ENCODE measurements at places on chromosomes 1 and 21. TPM values are rescaled to one million over a fixed set of nuclear protein-coding genes. Genes with fewer than 3 reads are reported as not detected.

- no peak for DNase-seq
Measured at GRCh38 chr1:154593390-154593789, 14.6 kb downstream of the ADAR start.

- no peak for DNase-seq
Measured at GRCh38 chr1:162497104-162497722, 405 bp upstream of the UHMK1 start.

- DNase-seq: no peak
Measured at GRCh38 chr1:87436534-87436933, 107.9 kb downstream of the LMO4 start.

- DNase-seq: no peak
Measured at GRCh38 chr1:86703696-86704457, 499 bp upstream of the SH3GLB1 start.

GRCh38 chr1:154611150-154611862, 3.3 kb upstream of the ADAR start:
- peak; percentile 45 for DNase-seq

DNA sequence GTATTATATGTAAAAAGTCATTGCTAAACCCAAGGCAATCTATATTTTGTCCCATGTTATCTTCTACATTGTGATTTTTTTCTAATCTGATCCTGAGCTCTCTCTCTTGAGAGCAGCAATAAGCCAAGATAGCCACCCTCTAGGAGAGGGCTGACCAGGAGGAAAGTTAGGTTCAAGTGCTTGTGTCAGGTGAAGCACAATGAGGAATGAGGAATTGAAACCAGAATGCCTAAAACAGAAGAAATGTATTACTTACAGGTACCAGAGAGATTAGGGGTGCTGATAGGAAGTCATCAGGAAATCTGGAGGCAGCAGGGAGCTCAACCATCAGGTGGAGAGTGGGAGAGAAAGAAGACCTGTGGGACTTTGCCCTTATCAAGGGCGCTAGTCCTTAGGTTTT, 85.5 kb upstream of the BARHL2 start:
- no peak for DNase-seq

RNU1-4 gene
- 294 TPM for total RNA-seq

CD244 gene
- total RNA-seq: not detected

RGS13 gene
- not detected for total RNA-seq

DNA sequence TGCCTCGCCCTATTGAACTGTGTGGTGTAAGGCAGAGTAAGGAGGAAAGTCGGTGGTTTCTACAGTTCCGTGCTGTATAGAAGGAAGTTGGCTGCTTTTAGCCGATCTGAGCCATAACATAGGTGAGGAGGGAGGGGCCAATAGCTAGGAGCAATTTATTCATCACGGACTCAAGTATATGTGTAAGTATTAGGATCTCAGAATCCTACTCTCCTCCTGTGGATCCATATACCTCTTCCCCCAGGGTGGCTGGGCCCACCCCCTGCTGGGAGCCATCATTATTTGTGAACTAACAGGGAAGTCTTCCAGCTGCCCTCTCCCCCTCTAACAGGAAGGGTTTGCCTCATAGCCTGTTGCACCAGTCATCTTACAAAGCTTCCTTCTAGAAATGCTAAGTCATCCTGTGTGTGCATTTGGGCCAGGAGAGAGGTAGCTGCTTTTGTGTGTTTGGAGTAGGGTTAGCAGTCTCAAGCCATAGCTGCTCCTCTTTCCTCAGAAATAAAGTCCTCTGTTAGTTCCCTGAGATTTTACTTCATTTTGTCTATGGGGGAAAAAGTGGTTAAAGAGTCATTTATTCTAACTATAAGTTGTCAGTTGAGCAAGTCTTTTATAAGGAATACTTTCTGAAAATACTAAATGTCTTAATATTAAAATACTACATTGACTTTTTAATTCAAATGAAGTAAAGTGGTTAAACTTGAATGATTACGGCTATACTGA, 14.9 kb upstream of the CENPS start:
- no peak for DNase-seq

GRCh38 chr1:3594706-3595377, 16.5 kb downstream of the MEGF6 start:
- no peak for DNase-seq

- DNase-seq: no peak
Measured at GRCh38 chr21:22399681-22400514, 1401.7 kb downstream of the NCAM2 start.

DNA sequence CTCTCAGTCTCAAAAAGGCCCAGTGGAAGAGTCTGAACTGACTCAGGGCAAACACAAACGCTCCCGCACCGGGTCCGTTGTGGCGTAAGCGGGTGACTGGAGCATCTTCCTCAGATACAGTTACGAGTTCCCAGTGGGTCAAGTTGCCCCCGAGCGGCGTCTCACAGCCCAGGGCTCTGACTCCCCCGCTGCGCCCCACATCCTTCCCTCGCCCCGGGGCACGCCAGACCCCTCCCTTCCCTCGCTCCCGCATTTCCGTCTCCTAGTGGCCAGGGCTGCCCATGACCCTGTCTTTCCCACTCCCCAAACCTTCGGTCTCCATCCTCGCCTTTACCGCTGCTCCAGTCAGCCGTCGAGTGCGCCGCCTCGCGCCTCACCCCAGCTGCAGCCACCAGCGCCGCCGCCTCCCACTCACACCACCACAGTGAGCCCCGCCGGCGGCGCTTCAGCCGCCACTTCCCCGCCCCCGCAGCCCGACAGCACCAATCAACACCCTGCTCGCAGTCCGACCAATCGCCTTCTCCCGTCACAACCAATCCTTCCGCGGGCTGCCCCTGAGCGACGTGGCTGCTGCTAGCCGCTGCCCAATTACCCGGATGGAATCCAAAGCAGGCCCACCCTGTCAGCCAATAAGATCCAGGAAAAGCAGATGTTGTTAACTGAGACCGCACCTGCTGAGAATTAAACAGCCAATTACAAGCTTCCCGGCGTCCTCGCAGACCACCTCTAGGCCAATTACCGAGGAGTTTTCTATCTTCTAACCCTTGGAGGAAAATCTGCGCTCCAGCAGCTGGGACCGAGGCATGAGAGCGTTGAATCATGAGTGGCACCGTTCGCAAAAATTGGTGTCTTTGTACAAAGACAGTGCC, at the start of gene TDRKH:
TDRKH (minus strand) TSS at position 430 of the 869 bp plus-strand sequence. CDS start 7,478 bp downstream, outside the sequence.
- peak; percentile 94 for DNase-seq

DNA sequence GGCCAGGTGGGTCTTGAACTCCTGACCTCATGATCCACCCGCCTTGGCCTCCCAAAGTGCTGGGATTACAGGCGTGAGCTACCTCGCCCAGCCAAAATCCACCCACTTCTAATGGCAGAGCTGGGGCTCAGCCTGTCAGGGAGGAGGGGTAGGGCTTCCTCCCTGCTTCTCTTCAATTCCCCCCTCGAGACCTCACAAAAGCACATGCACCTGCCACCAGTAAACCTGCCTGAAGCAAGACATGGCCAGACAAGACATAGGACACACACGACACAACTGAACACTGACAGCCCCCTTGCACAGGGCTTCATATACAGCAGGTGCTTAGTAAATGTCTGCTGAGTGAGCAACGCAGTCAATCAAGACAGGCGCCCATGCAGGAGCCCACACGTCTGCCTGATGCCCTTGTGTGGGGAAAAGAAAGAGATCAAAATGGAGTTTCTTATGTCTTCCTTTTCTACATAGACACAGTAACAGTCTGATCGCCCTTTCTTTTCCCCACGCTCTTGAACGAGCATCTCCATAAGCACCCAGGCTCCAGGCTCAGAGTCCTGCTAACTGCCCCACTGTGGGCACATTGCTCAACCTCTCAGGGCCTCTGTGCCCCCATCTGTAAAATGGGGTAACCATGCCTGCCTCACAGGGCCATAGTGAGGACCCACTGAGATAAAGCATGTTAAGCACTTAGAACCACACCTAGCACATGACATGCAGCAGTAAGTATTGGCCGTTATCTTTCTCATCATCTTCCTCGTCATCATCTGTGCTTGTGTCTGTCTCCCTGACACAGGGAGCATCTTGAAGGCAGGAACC, 8.8 kb downstream of the SDC3 start:
- DNase-seq: no peak

- DNase-seq: no peak
Measured at GRCh38 chr1:107925565-107925964, 39.4 kb downstream of the VAV3 start.

DNA sequence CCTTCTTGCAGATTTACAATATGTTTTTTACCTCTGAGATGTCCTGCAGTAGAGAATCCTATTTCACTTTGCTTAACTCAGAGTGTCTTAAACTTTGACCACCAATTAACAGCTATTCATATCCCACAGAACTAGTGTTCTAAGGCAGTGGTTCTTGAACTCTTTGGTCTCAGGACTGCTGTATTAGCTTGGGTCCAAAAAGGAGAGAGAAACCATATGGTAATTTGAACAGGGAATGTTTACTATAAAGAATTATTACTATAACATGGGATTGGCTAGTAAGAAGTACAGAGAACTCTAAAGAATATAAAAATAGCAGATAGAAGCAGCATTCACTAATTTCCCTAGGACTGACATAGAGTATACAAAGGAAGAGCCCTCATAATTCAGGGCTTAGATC, 31.6 kb downstream of the FAM177B start:
- DNase-seq: no peak

FAM167B gene
- 0.19 TPM for total RNA-seq

- DNase-seq: no peak
Measured at GRCh38 chr1:215543191-215543606, 23.9 kb upstream of the KCTD3 start.

GRCh38 chr21:44425307-44425894, 29.9 kb upstream of the LRRC3 start:
- peak; percentile 39 for DNase-seq

S100A3 gene
- total RNA-seq: 0.31 TPM

C1orf116 gene
- total RNA-seq: 0.03 TPM

SYT2 gene
- total RNA-seq: not detected

CELA2B gene
- not detected for total RNA-seq

DNA sequence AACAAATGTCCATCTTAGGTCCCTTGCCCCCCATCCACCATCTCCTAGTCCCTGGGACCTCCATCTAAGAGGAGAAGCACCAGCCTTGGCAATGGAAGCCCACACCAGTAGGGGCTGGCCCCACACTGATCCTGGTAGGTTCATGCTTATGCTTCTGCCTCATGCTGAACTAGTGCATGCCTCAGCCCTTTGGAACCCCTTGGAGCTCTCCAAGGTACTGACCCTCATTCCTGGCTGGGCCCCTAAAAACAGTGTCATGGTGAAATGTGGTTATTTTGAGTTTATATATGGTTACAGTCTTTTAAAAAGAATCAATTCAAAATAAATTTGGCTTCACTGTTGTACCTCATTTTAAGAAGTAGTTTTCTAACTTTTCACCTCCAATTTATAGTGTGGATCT, 108.3 kb downstream of the HIVEP3 start:
- peak; percentile 50 for DNase-seq

AK5 gene
- 1.4 TPM for total RNA-seq

- no peak for DNase-seq
Measured at GRCh38 chr1:182293119-182293589, 98.4 kb downstream of the GLUL start.

DNA sequence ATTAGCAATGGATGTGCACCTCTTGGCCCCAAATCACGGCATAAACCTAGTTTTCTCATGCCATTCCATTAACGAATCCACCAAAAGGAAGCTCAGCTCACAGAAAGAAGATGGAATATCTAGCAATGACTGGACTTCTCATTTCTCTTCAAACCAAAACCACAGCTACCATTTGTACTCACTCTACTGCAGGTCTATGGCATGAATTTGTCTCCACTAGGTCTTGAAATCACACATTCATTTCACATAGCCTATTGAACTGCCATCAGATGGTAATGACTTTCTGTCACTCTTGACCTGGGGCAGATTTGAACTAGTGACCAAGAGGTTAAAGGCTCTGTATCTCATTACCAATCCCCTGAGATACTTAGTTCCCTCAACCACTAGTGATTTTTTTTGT, 382.7 kb downstream of the DPYD start:
- no peak for DNase-seq

DNA sequence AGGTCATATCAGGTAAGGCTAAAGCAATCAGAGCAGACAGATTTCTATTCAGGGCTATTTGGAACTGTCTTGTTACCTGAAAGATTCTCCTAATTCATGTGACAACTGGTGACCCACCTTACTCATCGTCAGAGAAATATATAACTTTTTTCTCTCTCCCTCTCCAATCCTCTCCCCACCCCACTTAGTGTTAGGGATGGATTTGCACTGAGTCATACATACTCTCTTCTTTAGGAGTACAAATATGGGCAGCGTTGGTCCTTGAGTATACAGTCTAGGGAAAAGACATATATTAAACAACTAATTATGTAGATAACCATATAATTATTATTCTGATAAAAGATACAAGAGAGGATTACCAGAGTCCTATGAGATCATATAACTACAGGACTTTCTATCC, 246.3 kb downstream of the HHIPL2 start:
- DNase-seq: no peak

KCNT2 gene
- total RNA-seq: 0.25 TPM

DNA sequence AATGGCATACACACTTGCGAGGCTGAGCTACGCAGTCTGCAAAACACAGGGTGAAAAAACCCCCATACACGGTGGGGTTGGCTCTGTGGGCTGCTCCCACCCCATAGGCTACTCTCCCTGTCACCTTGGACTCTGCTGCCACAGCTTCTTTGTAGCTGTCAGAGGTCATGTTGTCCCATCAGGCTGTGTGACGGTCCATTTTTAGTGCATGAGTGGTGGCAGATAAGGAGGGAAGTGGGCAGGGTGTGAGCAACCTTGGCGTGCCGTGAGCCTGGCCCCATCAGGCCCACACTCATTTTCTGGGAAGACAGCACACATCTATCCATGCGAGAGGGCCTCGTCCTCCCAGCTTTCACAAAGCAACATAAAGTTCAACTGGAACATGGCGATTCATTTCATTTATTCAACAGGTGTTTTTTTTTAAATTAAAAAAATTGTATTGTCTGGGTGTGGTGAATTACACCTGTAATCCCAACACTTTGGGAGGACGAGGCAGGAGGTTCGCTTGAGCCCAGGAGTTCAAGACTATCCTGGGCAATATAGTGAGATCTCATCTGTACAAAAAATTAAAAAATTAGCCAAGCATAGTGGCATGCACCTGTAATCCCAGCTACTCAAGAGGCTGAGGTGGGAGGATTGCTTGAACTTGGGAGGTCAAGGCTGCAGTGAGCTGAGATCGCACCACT, 9.5 kb downstream of the GPR137B start:
- no peak for DNase-seq

GRCh38 chr1:28172713-28173150, 3.8 kb downstream of the PTAFR start:
- DNase-seq: no peak

DNA sequence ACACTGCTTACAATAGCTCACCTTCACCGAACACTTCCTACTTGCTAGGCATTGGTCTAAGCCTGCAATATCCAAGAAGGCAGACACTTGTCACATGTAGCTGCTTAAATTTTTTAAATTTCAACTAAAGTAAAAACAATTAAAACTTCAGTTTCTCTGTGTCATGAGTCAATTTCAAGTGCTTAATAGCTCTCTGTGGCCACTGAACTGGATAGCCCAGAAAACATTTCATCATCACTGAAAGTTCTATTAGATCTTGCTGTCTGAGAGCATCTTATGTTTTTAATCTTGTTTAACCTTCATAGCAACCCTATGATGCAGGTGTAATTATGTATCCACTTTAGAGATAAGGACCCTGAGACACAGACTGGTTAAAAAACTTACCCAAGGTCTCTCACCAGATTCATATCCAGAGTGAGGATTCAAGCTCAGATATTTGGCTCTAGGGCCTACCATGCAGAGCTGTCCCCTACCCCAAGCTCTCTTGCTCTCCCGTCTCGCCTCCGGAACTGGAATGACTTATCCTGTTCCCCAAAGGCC, 2.6 kb upstream of the FCRL6 start:
- no peak for DNase-seq

GRCh38 chr1:194717941-194718340, 1531.5 kb upstream of the B3GALT2 start:
- no peak for DNase-seq

- DNase-seq: no peak
Measured at GRCh38 chr1:95991787-95992520, 729.6 kb upstream of the PTBP2 start.

All from SJSA1 (cell line).